ENCODE measurements at places on chromosomes 2 and 18. TPM values are rescaled to one million over a fixed set of nuclear protein-coding genes. Genes with fewer than 3 reads are reported as not detected.

- peak; percentile 34 for DNase-seq
- H3K27me3 ChIP-seq = peaks cover 17% of the 10 kb centered on the region
- peaks cover 10% of the 10 kb centered on the region for H3K4me1 ChIP-seq
- no peaks in the 10 kb centered on the region for H3K36me3 ChIP-seq
- peak overlapping the region; percentile 81 for H3K4me3 ChIP-seq
Measured at GRCh38 chr2:240568678-240569522, 616 bp downstream of the RNPEPL1 start.

DNA sequence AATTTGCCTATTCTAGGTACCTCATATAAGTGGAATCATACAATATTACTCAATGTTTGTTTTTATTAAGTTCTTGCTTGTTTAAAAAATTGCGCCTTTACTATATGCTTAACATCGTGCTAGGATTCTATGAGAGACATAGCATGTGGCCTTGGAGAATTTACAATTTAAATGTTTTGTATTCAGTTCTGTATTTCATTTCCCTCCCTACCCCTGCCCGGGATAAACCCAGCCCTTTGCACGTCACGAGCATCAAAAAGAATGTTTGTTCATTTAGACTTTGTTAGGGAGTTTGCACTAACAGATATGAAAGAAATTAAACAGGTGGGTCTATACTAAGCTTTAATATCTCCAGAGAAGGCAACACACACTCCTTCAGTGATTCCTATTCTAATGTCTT lies 75.7 kb downstream of the C18orf54 start:
- H3K27ac ChIP-seq = no peak overlapping the region
- no peaks in the 10 kb centered on the region for H3K27me3 ChIP-seq
- no peak for DNase-seq
- H3K4me1 ChIP-seq = peaks cover 5% of the 10 kb centered on the region

Gene MREG
- 26.1 TPM for total RNA-seq

GRCh38 chr2:233463586-233463985 lies 103.0 kb downstream of the USP40 start:
- DNase-seq = no peak
- H3K4me3 ChIP-seq = peak overlapping the region; percentile 73
- H3K36me3 ChIP-seq = peaks cover 21% of the 10 kb centered on the region
- peaks cover 5% of the 10 kb centered on the region for H3K27me3 ChIP-seq

DNA sequence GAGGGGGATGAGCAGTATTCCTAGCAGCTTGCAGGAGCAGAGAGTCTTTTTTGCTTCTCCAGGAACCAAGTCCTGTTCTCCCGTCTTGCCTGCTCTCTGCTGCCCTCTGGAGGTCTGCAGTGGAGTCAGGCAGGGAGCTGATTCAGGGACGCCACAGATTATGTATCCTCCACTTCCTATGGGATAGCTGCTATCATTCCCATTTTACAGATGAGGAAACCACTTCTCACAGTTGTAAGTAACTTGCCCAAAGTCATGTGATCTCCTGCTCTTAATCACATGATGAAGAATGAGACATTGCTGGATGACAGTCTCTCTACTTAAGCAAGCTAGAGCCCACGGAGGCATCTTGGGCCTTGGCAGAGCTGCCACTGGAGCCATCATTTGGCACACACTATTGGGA lies 8.3 kb downstream of the SLC4A5 start:
- H3K4me3 ChIP-seq = no peak overlapping the region
- no peak overlapping the region for H3K27ac ChIP-seq
- no peaks in the 10 kb centered on the region for H3K36me3 ChIP-seq
- DNase-seq = peak; percentile 86
- H3K4me1 ChIP-seq = peaks cover 2% of the 10 kb centered on the region
- H3K27me3 ChIP-seq = no peaks in the 10 kb centered on the region

Gene LOXL3
- 10.0 TPM for total RNA-seq

GRCh38 chr2:139514951-139515350 lies 734.8 kb upstream of the NXPH2 start:
- no peaks in the 10 kb centered on the region for H3K36me3 ChIP-seq
- no peak overlapping the region for H3K27ac ChIP-seq
- no peak for DNase-seq
- no peaks in the 10 kb centered on the region for H3K4me1 ChIP-seq
- H3K4me3 ChIP-seq = no peak overlapping the region

Data from endothelial cell (in vitro differentiated cells).